Smooth muscle cell of the coronary artery (primary cell): ENCODE measurements at places on chromosomes 7 and 10. TPM values are rescaled to one million over a fixed set of nuclear protein-coding genes. Genes with fewer than 3 reads are reported as not detected.

The LEP gene
- total RNA-seq: 0.94 TPM in 1 of 2 replicates, not detected in the other

The INMT gene
- 87.2 and 104 TPM in 2 replicates for total RNA-seq

The ASB4 gene
- not detected in 2 replicates for total RNA-seq

The PILRB gene
- total RNA-seq: 3.4 and 8.5 TPM in 2 replicates

The LFNG gene
- 2.1 and 2.6 TPM in 2 replicates for total RNA-seq

The AGMO gene
- 0.35 TPM in 1 of 2 replicates, not detected in the other for total RNA-seq

The PIK3CG gene
- 0.12 TPM in 1 of 2 replicates, not detected in the other for total RNA-seq

The RADIL gene
- 0.38 TPM in 1 of 2 replicates, not detected in the other for total RNA-seq
